ENCODE measurements at places on chromosomes 3 and 15.

DNA sequence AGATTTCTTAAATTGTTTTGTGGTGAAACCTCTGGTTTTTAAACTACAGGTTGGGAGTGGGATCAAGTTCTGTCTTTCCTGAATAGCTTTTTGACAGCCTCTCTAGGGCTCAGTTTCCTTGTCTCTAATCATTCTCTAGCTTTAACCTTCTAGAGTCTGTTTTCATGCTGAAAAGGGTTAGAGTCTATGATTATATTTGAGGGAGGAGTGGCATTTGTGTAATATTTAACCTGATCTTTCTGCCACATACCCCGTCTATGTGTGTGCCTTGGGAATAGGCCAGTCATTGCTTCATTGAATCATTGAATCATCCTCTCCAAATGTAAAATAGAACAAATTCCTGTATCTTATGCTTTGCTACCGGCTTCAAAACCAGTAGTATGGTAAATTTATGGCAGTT is 204.9 kb downstream of the KLHL25 start:
- DNase-seq = no peak

GRCh38 chr3:138434276-138434874 is at the start of gene ESYT3:
Gene ESYT3 (plus strand): TSS chr3:138434616. CDS start chr3:138434799, 183 bp downstream.
- DNase-seq = peak; percentile 80

GRCh38 chr15:74655424-74655823 is 39.8 kb downstream of the CLK3 start:
- DNase-seq = peak; percentile 53

GRCh38 chr3:5568451-5568850 is 380.9 kb downstream of the EDEM1 start:
- DNase-seq = no peak

- DNase-seq = no peak
Measured at GRCh38 chr3:56355570-56356185, 112.6 kb downstream of the ERC2 start.

GRCh38 chr3:125319765-125320164 is 55.4 kb downstream of the ZNF148 start:
- DNase-seq = no peak

DNA sequence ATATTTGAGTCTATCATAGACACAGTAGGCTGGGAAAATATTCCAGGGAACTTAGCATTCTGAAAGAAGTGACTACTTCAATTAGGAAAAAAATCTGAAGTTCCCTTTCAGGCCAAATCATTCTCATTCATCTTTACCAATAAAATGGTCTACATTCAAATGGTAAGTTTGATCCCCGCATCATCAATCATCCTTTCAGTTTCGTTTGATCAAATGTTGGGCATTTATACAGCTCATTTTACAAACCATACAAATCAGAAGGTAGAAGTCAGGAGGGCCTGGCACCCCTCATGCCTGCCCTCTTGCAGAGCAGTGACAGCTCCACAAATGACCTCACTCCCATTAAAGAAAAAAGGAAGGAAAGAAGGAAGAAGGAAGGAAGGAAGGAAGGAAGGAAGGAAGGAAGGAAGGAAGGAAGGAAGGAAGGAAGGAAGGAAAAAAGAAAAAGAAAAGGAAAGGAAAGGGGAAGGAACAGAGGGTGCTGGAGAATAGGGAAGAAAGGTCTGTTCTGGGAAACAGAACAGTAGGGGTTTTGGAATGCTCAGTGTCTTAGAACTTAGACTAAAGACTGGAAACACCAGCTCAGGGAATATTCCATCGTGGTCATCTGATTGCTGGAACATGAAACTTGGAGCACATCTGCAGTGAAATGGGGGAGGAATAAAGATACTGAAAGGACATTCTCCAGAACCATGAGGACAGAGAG is 86.1 kb downstream of the XXYLT1 start:
- DNase-seq = no peak

DNA sequence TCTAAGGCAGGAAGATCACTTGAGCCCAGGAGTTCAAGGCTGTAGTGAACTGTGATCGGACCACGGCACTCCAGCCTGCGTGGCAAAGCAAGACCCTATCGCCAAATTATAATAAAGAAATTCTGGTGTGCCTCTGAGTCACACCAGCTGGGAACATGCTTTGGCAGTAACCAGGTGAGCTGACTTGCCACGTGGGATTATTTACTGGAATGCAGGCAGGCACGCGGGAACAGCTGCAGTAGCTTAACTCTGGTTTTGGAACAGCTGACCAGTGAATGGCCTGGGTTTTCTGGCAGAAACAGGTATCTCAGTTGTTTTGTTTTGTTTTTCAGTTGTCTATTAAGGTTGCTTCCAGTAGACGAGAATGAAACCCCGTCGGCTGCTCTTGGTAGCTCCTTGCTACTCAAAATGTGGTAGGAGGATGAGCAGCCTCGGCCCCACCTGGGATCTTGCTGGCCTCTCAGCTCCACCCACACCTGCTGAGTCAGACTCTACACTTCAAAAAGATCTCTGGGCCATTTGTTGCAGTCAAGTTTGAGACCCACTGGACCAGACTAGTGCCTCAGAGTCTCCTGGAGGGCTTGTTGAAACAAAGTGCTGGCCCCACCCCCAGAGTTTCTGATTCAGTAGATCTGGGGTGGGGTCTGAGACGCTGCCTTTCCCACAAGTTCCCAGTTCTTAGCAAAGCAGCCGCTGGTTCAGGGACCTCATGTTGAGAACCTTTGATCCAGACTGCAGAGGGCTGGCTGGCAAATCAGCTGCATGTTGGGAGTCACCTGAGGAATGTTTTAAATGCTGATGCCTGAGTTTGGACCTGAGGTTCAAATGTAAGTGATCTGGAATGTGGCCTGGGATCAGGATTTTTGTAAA is 26.6 kb downstream of the IDH2 start:
- peak; percentile 83 for DNase-seq

GRCh38 chr3:133574260-133574881 is 885 bp downstream of the CDV3 start:
- peak; percentile 89 for DNase-seq

GRCh38 chr15:84805221-84805620 is 11.9 kb upstream of the ALPK3 start:
- DNase-seq = no peak

GRCh38 chr3:67706934-67707333 is 52.5 kb upstream of the SUCLG2 start:
- DNase-seq = no peak

DNA sequence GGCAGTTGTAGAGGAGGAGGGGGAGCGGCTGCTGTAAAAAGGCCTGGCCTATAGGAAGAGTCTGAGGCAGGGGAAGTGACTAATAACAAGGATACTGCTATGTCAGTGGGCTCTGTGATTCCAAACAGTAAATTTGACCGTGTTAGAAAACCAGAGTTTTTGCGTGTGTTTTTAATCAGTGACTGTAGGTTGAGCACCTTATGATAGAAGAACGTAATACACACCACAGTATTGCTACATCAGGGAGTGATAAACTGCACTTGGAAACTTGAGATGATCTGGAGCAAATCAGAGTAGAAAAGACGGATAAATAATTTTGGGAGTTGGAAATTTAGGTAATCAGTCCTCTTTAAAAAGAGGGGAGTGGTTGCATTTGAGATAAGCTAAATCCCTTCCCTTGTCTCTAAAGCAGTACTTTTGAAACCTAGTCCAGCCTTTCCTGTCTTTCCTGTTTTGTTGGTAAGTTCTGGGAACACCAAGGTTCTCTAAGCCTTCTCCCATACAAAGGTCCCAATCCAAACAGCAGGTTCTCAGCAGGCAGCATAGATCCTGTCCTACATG is 130.5 kb upstream of the NR2E3 start:
- no peak for DNase-seq

- no peak for DNase-seq
Measured at GRCh38 chr15:34986771-34987480, 1.2 kb downstream of the ZNF770 start.

- DNase-seq = no peak
Measured at GRCh38 chr3:120469440-120469839, 18.6 kb upstream of the FSTL1 start.

DNA sequence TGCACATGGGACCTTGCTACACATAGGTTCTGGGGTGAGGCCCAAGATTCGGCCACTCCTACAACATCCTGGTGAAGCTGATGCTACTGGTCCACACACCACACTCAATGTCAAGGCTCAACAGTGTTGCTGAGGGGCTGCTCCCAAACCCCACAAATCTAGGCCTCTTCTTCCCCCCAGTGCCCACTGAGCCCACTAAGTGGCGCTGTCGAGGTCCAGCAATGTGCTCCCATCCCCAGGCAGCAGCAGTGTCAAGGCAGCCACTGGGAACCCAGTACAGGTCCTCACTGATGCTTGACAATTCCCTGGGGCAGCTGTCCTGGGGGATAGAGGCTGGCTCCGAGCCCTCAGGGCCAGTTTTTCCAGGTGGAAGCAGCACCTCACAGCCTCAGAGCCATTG is 21.5 kb downstream of the SCN5A start:
- DNase-seq = peak; percentile 42

GRCh38 chr3:125186800-125187598 is 25.5 kb downstream of the SLC12A8 start:
- no peak for DNase-seq

Measured in activated CD4-positive, alpha-beta memory T cell treated with anti-CD3 and anti-CD28 coated beads for 36 hours (primary cell).